Hematopoietic multipotent progenitor cell treated with erythropoietin and hydrocortisone succinate and interleukin-3 and kit ligand, for 17 days (in vitro differentiated cells): ENCODE measurements at places on chromosomes 1 and 21.
A peak's percentile ranks its signal among the peaks of the same experiment; 100 is the strongest.

DNA sequence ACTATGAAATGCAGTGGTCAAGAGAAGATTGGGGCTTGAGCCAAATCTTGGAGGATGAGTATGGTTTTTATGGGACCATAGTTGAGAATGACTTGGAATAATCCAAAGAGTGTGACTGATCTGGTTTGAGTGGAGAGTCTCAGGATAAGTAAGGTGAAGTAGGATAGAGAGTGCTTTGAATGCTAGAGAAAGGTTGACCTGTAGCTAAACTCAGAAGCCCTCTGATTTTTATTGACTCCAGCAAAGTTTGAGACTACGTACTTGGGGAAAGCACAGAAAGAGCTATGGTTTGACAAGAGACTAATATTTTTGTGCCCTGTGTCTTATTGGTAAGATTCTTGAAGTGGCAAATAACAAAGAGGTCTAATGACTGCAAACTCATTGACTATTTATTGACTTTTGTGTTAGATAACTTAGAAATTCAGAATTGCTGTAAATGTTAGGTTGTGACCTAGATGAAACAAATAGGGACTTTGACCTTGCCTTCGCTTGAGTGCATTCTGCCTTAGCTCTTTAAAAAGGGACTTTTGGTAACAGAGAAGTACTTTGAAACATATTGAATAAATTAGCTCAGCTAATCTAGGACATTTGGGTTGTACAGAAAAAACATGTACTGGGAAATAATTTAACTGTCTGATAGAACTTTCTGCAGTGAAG lies 35.1 kb downstream of the UAP1 start:
- DNase-seq: no peak

- DNase-seq: peak; percentile 40
Measured at GRCh38 chr1:17405898-17406759, 33.3 kb downstream of the RCC2 start.

GRCh38 chr1:202593845-202594244 lies 116.4 kb downstream of the SYT2 start:
- DNase-seq: no peak

- no peak for DNase-seq
Measured at GRCh38 chr1:221735999-221736398, 5.9 kb downstream of the DUSP10 start.

GRCh38 chr1:97412166-97412565 lies 508.7 kb downstream of the DPYD start:
- no peak for DNase-seq
